Hepatic stellate cell (primary cell): ENCODE measurements at places on chromosomes 2 and 18.

- DNase-seq: no peak
Observed at GRCh38 chr18:79258447-79258846, 137.3 kb upstream of the NFATC1 start.

DNA sequence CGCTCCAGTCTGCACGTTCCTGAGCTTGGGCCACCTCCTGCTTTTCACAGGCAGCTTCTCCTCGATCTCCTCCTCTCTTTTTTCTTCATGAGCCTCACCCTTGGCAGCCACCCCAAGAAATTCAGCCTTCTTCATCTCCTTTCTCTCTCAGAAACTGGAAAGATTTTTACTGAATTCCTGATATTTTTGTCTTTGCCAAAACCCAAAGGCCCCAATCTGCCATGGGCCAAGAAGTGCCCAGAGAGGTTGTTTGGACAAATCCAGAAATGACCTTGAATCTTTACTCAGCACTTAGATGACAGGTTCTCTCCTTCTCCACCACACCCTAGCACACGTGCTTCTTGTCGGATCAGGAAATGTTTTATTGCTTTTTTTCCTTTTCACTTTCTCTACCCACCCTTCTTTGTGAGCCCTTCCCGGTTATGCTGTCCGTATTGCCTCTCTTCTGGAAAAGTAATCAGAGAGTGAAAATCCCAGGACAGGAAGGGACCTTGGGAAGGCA is 134.5 kb upstream of the TNP1 start:
- no peak for DNase-seq

GRCh38 chr2:9761577-9761976 is 81.7 kb upstream of the TAF1B start:
- DNase-seq: no peak

- no peak for DNase-seq
Observed at GRCh38 chr2:103386872-103387271, 625.0 kb downstream of the TMEM182 start.

GRCh38 chr2:15260835-15261234 is 300.3 kb downstream of the NBAS start:
- no peak for DNase-seq

DNA sequence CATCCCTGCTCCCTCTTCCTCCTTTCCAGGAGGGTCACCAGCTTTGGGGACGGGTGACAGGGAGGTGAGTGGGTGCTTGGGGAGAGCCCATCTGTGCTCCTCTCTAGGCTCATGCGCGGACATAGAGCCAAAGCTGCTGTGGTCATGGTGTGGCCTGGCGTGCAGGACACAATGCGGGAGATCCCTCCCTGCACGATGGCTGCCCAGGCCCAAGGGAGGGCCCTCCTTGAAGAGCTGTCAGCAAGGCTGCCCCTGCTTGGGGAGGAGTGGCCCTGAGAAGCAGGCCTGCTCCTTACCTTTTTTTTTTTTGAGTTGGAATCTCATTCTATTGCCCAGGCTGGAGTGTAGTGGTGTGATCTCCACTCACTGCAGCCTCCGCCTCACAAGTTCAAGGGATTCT is 111.4 kb downstream of the DYSF start:
- no peak for DNase-seq

- no peak for DNase-seq
Observed at GRCh38 chr2:158072361-158072760, 29.3 kb upstream of the UPP2 start.
